ENCODE measurements at places on chromosomes 3 and 15.

DNA sequence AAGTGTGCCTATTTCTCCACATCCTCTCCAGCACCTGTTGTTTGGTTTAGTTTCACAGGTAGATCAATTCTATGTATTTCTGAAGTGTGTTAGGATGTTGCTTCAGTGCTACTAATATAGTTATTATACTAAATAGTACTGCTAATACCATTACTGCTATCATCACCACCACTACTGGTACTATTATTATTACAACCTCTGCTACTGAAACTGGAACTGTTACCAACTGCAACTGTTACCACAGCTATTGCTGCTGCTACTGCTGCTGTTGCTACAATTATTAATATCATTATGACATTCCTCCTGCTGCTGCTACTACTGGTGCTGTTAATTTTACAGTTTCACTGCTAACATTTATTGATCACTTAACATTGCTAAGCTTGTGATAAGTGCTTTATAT lies 8.3 kb upstream of the LMOD3 start:
- DNase-seq = no peak

- DNase-seq = no peak
Measured at GRCh38 chr3:173009410-173009809, 131.6 kb downstream of the SPATA16 start.

GRCh38 chr3:112409041-112409440 lies 76.1 kb downstream of the CD200 start:
- no peak for DNase-seq

DNA sequence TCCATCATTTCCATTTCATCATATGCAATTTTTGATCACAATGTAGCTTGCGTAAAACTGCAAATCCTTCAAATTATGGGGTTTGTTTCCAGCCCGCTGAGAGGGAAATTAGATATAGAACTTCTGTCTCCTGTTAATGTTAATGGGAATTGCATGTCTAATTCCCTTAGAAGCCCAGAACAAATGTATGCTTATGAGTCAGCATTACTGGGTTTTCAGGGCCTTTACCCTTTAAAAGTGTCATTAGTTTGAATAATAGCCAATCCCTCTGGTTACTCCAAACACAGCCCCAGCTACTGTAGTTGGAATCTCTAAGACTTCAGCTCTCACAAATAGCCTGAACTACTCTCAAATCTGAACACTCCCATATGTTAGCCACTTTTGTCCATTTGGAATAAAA lies 439.4 kb downstream of the C3orf38 start:
- peak; percentile 39 for DNase-seq

- no peak for DNase-seq
Measured at GRCh38 chr3:67875858-67876257, 221.4 kb upstream of the SUCLG2 start.

- DNase-seq = no peak
Measured at GRCh38 chr3:141952611-141953010, 76.2 kb downstream of the ATP1B3 start.

GRCh38 chr3:172280406-172281051 lies 167.7 kb downstream of the GHSR start:
- DNase-seq = peak; percentile 19

DNA sequence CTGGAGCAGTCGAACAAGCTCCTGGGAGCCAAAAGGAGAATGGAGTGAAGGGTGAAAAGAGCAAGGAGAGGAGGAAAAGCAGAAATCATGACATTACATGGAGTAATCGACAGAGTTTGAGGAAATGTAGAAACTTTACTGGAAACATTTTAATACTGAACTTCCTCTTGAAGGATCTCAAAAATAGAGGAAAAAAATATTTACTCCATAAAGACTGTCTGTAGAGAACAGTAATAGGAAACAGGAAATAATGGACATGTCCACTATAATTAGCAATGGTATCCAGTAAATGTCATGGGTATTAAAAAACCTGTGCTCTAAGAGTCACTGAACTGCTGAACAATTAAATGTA lies 53.0 kb downstream of the TBC1D2B start:
- no peak for DNase-seq

GRCh38 chr15:57462381-57462780 lies 86.1 kb downstream of the CGNL1 start:
- no peak for DNase-seq

GRCh38 chr3:33904730-33905129 lies 106.3 kb downstream of the PDCD6IP start:
- no peak for DNase-seq

GRCh38 chr3:115022835-115023398 lies 124.2 kb downstream of the ZBTB20 start:
- no peak for DNase-seq

DNA sequence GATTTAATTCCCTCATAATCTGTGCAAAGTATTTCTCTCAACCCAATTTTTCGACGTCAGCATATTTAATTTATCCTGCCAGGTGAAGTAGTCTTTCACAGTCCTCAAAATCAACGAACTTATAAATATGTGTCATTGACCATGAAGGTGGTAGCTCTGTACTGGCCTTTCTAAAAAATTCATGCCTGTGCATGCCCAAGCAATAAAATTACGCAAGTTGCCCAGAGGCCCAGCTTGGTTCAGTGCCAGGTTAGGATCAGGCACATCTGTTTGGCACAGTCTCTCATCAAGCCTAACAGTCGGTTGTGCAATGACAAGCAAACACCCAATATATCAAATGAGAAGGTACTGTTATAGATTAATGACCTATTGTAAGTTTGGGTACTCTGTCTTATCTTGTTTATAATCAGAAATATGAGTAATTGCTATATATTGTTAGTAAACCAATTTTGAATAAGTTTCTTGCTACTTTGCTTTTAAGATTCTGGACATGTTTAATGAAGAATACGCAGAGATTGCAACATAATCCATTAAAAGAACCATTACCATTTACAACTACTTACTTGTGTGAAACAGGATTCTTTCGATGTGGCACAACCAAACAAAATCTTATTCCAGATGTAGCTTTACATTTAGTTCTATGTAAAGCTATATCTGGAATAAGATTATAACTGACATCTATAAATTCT lies 159.0 kb upstream of the IL12A start:
- DNase-seq = peak; percentile 57

DNA sequence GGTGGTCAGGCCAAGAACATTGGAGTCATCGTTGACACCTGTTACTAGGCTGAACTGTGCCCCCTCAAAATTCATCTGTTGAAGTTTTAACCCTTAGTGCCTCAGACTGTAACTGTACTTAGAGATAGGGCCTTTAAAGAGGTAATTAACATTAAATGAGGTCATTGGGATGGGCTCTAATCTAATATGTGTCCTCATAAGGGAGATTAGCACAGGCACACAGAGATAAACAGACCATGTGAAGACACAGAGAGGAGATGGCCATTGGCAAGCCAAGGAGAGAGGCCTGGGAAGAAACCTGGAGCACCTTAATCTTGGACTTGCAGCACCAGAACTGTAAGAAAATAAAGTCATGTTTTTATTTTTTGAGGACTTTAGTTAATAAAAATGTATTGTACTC lies 59.6 kb downstream of the PLCL2 start:
- DNase-seq = no peak

- no peak for DNase-seq
Measured at GRCh38 chr3:10992017-10992942, at the start of gene SLC6A1. TSS of gene SLC6A1 (plus strand) at chr3:10992748. CDS start at chr3:11017212, 24,464 bp downstream.

- DNase-seq = no peak
Measured at GRCh38 chr3:53194210-53195065, 33.4 kb downstream of the PRKCD start.

- no peak for DNase-seq
Measured at GRCh38 chr3:47314056-47314764, 31.5 kb downstream of the KLHL18 start.

DNA sequence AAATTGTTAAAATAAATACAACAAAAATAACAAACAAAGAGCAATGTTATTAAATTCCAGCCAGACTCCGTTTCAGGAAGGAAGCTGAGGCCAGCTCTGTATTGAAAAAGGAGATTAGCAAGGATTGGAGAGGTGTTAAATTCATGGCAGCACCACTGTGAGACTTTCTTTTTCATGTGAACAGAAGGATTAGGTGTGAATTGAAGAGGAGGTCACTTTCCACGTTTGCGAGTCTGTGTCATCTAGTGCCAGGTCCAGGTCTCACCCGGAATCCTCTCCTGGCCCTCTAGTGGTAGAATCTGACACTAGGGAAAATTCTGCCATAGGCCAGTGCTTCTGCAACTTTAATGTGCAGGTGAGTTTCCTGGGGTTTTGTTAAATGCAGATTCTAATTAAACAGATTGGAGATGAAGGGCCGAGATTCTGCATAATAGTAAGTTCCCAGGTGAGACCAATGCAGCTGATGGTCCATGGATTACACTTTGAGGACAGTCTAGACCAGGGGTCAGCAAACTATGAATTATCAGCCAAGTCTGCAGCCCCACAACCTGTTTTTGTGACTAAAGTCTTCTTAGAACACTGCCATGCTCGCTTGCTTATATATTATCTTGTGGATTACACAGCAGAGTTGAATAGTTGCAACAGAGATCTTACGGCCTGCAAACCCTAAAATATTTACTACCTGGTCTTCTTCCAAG lies 9.2 kb upstream of the SLC6A1 start:
- peak; percentile 35 for DNase-seq

GRCh38 chr3:4753073-4753691 lies 226.1 kb upstream of the BHLHE40 start:
- DNase-seq = no peak

GRCh38 chr3:64240396-64240795 lies 15.1 kb upstream of the PRICKLE2 start:
- DNase-seq = no peak

GRCh38 chr15:101170568-101171350 lies 81.1 kb downstream of the CHSY1 start:
- no peak for DNase-seq

DNA sequence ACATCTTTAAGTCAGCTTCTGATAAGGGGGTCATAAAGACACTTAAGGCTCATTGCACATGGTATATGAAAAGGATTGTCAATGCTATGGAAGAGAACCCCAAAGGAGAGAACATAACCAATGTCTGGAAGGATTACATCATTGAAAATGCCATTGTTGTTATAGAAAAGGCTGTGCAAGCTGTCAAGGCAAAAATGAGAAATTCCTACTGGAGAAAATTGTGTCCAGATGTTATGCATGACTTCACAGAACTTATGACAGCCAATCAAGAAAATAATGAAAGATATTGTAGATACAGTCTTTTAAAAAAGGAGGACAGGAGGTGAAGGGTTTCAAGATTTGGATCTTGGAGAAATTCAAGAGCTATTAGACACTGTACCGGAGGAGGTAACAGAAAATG lies 96.3 kb upstream of the MBNL1 start:
- DNase-seq = no peak

DNA sequence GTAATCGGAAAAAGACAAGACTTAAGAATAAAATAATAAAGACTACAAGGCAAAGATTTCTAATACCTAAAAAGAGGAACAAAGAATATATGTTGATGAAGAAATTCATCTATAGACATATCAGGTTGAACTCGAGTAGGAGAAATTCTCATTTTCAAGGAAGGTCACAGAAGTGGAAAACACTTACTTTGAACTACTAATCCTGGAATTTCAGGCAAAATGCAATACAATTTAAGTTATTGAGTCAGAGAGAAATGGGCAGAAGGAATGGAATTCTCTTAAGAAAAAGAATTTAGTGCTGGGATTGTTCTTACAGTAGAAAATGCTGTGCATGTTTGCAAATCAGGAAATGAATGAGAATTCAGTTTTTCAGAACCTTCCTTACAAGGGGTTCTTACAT lies 135.9 kb upstream of the TGFBR2 start:
- DNase-seq = no peak

- no peak for DNase-seq
Measured at GRCh38 chr15:38559636-38560307, 4.8 kb downstream of the RASGRP1 start.

GRCh38 chr3:174016186-174016585 lies 618.6 kb downstream of the NLGN1 start:
- DNase-seq = peak; percentile 15

- DNase-seq = no peak
Measured at GRCh38 chr3:110618512-110619226, 452.9 kb upstream of the NECTIN3 start.

DNA sequence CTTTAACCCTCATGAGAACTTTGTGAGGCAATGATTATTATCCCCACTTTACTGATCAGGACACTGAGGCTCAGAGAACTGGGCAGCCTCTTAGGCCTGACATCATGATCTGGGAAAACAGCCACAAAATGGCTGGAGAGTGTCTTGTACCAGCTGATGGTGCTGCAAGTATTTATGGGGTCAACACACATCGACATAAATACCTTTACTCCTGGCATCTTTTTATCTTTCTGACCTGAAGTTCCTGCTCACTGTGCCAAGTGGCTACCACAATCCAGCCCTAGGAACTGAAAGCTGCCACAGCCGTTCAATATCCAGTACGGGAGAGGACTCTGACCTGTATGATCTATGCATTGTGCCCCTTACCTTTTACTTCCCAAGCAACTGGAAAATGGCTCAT lies 29.2 kb upstream of the MUC13 start:
- DNase-seq = no peak

GRCh38 chr3:189981668-189982067 lies 139.0 kb downstream of the P3H2 start:
- DNase-seq = peak; percentile 54

DNA sequence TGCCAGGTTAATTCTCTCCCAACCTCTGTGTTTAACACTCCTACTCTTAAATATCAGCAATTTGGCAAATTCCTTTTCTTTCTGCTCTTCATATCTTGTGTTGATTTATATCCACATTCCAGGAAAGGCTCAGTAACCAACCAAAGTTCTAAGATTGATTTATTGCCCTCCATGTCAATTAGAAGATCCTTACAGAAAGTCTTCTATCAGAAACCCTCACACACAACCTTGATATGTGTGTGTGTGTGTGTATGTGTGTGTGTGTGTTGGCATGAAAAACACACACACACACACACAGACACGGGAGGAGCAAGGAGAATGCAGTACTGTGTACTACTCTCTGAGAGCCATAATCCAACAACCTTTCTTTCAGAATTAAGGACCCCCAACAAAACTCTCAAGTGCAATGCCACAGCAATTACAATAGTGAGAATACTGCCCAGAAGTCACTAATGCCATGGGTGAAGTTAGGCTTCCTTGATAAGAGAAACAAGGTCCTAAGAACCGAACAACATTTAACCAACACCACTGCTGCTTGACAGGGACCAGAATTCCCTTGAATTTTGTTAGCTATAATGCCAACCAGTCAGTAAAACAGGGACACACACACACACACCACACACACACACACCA lies 1.1 kb downstream of the LSAMP start:
- no peak for DNase-seq

- DNase-seq = peak; percentile 81
Measured at GRCh38 chr3:57078344-57078634, 17.8 kb downstream of the SPATA12 start.

DNA sequence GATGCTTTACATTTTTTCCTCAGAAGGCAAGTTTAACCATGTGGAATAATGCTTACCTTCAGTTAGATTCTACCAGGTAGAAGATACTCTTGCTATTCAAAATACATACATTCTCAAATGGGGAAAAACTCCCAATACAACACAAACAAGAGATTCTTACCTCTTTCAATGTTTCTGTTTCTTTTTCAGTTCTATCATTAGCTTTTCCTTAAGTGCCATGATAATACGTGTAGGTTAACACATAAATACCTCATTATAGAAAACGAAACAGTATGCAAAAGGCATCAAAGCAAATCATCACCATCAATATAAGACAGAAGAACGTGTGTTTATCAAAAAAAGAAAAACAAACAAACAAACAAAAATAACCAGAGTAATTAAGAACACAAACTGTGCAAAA lies 300.7 kb upstream of the ROBO1 start:
- no peak for DNase-seq

Data from COLO829 (cell line).